ENCODE measurements at places on chromosomes 5 and 9. TPM values are rescaled to one million over a fixed set of nuclear protein-coding genes. Genes with fewer than 3 reads are reported as not detected.

GRCh38 chr5:81425569-81425968 is 31.6 kb upstream of the ACOT12 start:
- peak; percentile 51 for DNase-seq

DNA sequence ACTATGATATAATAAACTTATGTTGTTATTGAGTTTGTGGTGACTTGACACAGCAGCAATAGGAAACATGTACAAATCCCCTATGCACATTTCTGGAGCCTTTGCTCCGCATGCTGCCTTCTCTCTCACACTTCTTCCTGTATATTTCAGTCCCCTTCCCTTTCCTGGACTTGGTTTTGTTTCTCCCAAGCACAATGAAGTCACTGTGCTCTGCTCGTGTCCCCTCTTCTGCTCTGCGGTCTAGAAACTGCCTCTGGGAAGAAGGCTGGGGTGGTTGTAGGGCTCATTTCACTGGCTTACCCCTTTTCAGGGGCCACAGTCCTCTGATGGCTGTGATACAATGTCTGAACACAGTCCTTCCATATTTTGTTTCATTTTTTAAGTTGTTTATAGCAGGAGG is 15.7 kb upstream of the FGD3 start:
- no peak for DNase-seq

DNA sequence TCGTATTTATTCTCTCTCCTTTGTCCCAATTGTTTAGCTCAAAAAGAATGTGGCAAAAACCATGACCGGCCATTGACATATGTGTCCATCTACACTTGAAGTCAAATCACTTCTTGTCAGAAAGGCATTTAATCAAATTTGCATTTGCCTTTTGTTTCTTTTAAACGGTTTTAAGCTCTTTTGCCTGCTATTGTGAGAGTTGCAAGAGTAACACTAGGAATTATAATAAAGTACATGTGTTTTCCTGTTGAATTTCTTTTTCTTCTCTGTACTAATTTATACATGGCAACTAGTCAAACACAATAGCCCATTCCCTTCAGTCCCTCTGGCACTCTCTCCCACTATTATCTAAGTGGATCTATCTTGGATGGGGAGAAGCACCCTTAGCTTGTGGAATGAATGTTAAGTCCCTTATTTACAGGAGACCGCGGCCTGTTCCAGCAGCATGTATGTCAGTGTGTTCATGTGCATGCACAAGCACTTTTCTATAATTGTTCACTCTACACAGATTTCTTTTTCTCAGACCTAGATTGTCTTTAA is 3.2 kb downstream of the ADAMTSL1 start:
- DNase-seq, result no peak

DNA sequence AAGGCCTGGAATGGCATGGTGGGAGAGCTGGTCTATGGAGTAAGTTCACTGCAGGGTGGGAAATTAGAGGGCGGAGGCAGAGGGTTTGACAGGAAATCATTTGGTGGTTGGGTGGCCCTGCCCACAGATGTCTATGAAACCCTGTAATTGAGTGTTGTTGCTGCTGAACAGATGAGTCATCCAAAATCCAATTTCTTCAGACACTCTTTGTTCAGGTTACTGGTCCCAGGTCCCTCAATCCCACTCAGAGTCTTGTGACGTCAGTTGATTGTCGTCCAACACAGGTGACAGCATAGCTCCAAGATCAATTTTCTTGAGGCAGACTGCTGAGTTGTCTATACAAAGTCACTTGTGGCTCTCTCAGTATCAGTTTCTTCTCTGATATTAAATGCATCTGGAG is 208.6 kb downstream of the GRIA1 start:
- no peak for DNase-seq

DNA sequence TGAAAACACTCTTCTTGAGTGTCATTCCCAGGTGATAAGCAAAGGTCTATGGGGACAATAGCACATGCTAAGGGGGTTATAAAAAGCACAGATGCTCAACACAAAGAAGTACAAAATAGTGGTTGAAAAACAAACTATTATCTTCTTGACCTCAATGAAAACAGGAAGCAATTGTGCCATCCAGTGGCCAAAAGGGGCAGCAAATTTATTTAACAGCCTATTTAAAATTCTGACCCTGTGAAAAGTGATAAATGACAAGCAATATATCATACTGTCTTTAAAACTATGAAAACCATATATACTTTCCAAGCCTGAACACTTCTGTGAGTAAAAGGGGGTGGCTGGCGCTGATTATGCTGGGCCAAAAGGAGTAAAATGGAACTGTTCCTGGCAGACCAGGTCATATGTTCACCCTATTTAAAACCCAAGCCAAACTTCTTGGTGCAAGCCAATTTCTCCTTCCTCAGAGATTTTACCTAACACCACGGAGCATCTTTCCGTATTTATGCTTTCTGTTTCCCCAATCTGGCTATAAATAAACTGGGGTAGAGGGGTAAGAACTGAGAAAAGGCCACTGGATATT is 29.7 kb downstream of the TEX10 start:
- DNase-seq, result peak; percentile 17

- DNase-seq, result no peak
Observed at GRCh38 chr5:80712919-80713318, 58.1 kb upstream of the DHFR start.

DNA sequence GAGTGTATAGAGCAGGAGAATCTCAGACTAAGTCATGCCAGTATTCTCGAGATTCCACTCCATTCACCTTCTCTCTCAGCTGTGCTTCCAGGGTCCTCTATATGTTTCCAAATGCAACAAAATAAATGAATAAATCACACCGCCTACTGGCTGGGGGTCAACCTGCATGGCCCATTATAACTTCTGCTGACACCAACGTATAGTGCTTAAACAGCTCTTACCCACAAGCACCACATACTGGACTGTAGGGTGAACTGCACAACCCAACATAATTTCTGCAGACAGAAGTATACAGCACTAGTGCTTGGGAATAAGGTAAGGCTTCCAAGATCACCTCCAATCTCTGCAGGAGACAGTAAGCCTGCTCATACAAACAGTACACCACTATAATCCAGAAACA is 33.1 kb upstream of the HTR4 start:
- DNase-seq, result peak; percentile 21

DNA sequence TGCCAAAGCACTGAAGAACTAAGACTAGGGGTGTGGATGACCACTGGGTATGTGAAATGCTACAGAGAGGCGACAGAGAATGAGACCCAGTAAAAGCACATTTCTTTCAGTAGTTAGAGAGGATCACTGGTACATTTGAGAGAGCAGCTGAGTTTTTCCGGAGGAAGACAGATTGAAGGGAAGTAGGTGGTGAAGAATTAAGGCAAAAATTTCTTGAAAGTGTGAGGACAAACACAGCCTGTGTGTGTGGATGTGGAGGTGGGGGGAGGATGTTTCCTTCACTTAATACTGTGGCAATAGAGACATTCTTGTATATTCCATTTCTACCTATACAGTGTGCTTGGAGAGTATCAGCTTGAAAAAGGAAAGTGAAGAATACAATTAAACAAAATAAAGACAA is 871.2 kb upstream of the DMAC1 start:
- no peak for DNase-seq

DNA sequence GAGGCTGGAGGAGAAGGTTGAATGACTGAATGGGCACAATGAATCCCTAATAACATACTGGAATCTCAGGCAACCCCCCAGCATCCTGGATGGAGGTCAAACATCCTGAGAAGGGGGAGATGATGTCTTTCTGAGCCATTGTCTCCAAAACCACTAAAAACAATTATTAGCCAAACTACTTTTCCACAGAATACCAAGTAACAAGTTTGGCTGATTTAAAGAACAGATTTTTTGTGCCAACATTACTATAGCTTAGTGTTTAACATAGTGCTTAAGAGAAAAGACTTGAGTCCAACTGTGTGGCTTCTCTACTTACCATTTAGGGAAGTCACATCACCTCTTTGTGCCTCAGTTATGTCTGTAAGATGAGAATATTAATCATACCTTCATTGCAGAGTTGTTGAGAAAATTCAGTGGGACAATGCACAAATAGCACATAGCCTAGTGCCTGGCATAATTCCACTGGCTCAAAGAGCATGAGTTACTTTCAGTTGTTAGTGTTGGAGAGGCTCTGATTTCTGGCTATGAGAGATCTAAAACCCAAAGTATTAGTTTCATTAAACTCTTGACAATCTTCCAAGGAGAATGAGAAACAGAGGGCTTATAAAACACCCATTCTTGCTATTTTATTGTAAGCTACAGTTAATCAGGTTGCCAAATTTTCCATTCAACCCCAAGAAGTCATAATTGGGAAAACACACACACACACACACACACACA is 111.3 kb upstream of the NR3C1 start:
- DNase-seq, result no peak

- DNase-seq, result no peak
Observed at GRCh38 chr9:134949681-134950385, 32.1 kb upstream of the FCN1 start.

DNA sequence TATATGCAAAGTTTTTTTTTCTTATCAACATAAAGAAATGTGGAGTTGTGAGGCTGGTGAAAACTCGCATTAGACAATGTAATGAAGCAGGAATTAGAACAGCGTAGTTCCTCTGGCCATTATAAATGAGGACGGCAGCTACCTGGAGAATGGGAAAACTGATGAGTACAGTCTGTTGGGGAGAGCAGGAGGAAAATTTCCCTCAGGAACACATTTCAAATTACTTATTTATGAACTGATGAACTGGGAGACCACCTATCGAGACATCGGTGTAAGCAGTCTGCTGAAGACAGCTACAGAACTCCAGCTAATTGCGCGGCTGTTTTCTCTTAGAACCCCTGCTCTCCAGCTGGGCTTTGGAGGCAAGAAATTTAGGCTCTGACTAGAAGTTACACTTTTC is 343.9 kb upstream of the CLINT1 start:
- no peak for DNase-seq

DNA sequence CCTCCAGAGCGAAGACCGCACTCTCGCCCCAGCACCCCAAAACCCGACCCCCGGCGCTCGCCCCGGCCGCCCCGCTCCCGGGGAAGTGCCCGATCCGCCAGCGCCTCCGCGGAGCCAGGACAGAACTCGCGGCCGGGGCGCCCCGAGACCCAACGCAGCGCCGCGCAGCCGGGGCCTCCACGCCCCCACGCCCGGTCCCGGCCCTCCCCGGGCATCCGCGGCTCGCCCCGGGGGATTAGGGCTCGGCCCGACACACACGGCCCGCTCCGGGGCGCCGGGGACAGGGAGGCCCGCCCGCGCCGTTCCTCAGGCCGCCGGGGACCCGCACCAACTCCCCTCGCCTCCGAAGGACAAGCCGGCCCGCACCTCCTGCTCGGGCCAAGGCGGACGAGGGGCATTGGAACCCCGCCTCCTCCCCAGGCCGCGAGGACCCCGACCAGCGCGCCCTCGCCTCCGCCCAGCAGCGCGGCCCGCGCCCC is 544 bp downstream of the FNBP1 start:
- DNase-seq, result no peak

DNA sequence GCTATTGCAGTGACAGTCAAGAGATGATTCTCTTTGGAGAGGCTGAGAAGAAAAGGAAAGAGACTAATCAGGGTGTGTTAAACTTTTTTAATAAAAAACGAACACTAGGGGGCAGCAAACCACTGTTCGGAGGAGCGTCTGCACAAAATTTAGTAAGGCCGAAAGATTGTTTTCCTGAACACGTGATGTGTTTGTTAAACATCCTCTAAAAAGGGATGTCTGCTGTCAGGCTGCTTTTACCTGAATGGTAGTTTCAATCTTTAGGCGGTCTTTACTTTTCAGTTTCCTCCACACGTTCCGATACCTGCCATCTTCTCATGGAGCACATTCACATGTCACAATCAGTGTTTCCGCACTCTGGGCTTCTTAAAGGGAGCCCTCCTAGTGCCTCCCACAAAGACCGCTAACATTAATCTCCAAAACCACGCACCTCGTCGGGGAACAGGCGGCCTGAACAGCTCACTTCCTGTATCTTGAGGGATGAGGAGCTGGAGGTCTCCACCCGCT is 125.2 kb downstream of the GPBP1 start:
- peak; percentile 64 for DNase-seq

DNA sequence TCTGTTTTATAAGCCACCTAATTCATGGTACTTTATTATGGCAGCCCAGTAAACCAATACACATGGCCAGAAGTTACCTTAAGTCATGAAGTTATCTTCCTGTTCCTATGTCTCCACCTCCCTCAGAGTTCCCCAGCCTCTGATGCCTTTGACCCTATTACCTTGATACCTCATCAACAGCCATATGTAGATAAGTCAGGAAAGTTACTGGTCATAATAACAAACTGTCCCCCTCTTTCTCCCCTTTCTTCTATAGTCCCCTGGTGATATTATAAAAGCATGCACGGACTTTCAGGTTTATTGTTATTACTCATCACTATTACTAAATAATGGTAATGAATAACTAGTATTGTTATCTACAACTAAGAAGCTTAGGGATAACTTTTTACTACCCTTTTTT is 168.9 kb upstream of the FER start:
- DNase-seq, result no peak

GRCh38 chr5:19795218-19795617 is 192.8 kb downstream of the CDH18 start:
- no peak for DNase-seq

GRCh38 chr9:129467739-129468666 is 152.9 kb downstream of the C9orf50 start:
- DNase-seq, result no peak

DNA sequence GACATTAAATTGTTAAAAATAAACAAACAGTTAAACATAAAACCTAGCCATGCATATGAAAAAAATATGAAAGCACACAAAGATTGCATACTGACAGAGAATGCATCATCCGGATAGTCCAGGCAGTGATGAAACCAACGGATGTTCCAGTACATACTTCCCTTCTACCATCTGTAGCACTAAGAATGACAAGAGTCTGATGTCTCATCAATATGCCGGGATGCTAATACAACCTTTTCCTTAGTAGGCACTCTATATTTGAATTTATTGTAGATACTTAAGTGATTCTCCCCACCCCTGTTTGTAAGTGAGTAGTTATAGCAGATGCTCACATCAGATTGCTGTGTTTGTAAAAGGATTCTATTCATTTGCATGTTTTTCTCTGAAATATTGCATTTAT is 571.2 kb upstream of the WWC1 start:
- no peak for DNase-seq

DNA sequence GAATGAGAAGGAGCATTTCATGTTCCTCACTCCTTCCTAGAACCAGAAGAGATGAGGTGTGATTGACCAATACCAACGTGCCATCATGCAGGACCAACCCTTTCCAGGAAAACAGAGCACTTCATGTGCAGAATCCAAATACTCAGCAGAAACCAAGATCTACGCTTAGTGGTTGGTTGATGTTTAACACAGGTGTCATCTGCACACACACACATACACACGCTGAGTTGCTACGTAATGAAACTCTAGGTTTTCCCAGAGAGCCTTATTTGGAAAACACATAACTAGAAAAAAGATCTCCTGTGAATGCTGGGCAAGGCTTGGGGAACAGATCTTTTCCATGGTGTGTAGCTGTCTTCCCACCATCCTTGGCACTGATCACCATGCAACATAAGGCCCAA is 21.1 kb upstream of the ZNF622 start:
- peak; percentile 50 for DNase-seq

Gene FOXD4L5
- not detected for total RNA-seq

Gene FOXD4
- total RNA-seq, result not detected

Gene IFNK
- not detected for total RNA-seq

Gene TLE1
- total RNA-seq, result 40.6 TPM

Gene LIX1
- not detected for total RNA-seq

Gene CDX1
- not detected for total RNA-seq

Gene ANKRD55
- 4.7 TPM for total RNA-seq
